CD14-positive monocyte (primary cell): ENCODE measurements at places on chromosomes 1 and 21. TPM values are rescaled to one million over a fixed set of nuclear protein-coding genes. Genes with fewer than 3 reads are reported as not detected.

Gene NBPF20
- polyA plus RNA-seq, result not detected

Gene MANEAL
- 0.56 TPM for polyA plus RNA-seq

Gene TMEM269
- polyA plus RNA-seq, result 0.07 TPM in 1 of 2 replicates, not detected in the other

DNA sequence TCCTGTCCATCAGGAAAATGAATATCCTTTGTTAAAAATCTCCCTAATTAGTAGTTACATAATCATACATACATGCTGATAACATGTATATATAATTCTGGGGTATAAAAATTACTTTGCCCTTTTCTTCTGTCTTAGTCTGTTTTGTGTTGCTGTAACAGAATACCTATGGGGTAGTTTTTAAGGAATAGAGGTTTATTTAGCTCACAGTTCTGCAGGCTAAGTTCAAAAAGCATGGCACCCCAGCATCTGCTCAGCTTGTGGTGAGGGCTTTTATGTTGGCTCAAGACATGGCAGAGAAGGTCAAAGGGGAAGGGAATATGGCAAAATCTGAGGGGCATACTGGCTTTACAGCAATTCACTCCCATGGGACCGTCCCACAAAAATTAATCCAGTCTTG, 16.3 kb upstream of the RPS6KC1 start:
- H3K4me1 ChIP-seq, result no peaks in the 10 kb centered on the region
- no peak overlapping the region for H3K27ac ChIP-seq
- no peak for DNase-seq
- no peaks in the 10 kb centered on the region for H3K27me3 ChIP-seq
- no peaks in the 10 kb centered on the region for H3K36me3 ChIP-seq

GRCh38 chr1:224959115-224959514, 29.6 kb downstream of the DNAH14 start:
- no peak for DNase-seq
- H3K27me3 ChIP-seq, result no peaks in the 10 kb centered on the region
- no peak overlapping the region for H3K4me3 ChIP-seq
- no peak overlapping the region for H3K27ac ChIP-seq
- H3K36me3 ChIP-seq, result no peaks in the 10 kb centered on the region
- H3K4me1 ChIP-seq, result no peaks in the 10 kb centered on the region

DNA sequence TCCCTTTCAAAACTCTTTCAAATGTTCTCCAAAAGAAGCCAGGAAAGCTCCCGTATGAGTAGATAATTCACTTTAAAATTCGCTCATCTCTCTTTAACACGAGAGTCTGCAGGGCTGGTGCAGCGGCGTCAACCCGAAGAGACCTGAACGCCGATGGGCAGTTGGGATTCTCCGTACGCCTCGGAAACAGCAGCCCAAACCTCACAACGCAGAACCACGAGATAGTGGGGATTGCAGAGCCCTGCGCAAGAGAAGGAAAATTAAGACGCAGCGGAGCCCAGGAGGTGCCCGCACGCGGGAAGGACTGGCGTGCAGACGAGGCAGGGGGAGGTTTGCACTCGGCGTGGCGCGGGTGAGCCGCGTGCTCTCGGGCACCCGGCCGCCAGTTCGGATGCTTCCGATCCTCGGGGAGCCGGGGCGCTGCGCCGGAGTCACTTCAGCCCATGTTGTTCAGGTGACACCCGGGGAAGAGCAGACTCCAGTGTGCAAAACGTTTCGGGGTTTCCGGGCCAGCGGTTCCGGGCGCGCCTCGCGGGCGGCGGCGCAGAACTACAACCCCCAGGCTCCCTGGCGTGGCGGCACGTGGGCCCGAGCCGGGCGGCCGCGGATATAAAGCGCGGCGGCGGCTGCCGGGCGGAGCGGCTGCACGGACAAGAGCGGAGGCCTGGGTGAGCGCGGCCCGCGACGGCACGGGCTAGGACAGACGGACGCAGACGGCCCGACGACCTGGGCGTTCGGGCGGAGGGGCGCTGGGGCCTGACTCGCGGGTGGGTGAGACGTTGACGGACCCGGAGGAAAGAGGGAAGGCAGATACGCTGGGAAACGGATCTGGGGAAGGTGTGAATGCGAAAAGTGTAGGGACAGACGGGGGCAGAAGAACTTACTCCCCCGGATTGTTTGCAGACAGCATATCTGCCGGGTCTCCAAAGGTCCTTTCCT, at the start of gene NPL:
TSS of gene NPL (plus strand) at position 636 of the 939 bp plus-strand sequence. CDS start 4,599 bp downstream, outside the sequence.
- peaks cover 47% of the 10 kb centered on the region for H3K4me1 ChIP-seq
- H3K4me3 ChIP-seq, result peak within 1 kb of the TSS; percentile 79
- H3K27ac ChIP-seq, result peak within 1 kb of the TSS; percentile 46
- peak; percentile 74 for DNase-seq

GRCh38 chr1:94713472-94714141, 106.5 kb upstream of the SLC44A3 start:
- peaks cover 61% of the 10 kb centered on the region for H3K4me1 ChIP-seq
- no peak overlapping the region for H3K4me3 ChIP-seq

DNA sequence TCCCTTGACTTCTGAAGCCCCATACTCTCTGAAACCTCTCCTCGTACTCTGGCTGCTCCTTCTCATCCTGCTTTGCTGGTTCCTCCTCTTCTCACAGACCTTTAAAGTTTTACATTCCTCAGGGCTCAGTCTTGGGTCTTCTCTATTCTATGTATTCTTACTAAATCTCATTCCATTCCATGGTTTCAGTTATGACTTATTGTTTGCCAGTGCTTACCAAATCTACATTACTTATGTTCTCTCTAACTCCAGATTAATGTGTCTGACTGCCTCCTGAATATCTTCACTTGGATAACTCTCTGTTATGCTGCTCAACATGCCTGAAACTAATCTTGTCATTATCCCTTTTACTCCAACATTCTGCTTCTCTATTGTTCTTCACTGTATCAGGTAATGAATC, 5.4 kb upstream of the SLC35D1 start:
- no peak for DNase-seq
- H3K27ac ChIP-seq, result no peak overlapping the region
- peaks cover 2% of the 10 kb centered on the region for H3K4me1 ChIP-seq
- no peaks in the 10 kb centered on the region for H3K36me3 ChIP-seq
- H3K27me3 ChIP-seq, result no peaks in the 10 kb centered on the region

DNA sequence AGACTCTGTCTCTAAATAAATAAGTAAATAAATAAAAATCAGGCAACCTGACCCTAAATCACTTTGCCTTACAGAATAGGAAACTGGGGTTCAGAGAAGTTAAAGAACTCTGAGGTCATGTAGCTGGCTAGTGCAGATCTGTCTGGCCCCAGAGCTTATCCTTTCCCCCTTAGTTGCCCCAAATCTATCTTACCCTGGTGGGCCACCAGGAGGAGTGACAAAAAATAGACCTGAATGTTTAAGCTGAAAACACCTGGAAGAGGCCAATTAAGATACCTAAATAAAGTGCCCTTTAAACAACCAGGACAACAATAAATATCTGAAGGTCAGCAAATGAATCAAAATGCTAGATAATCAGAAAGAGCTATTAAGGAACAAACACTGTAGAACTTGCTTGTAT, 59.7 kb downstream of the TEX35 start:
- no peak for DNase-seq
- no peak overlapping the region for H3K4me3 ChIP-seq
- no peaks in the 10 kb centered on the region for H3K4me1 ChIP-seq
- H3K27me3 ChIP-seq, result no peaks in the 10 kb centered on the region
- no peak overlapping the region for H3K27ac ChIP-seq

DNA sequence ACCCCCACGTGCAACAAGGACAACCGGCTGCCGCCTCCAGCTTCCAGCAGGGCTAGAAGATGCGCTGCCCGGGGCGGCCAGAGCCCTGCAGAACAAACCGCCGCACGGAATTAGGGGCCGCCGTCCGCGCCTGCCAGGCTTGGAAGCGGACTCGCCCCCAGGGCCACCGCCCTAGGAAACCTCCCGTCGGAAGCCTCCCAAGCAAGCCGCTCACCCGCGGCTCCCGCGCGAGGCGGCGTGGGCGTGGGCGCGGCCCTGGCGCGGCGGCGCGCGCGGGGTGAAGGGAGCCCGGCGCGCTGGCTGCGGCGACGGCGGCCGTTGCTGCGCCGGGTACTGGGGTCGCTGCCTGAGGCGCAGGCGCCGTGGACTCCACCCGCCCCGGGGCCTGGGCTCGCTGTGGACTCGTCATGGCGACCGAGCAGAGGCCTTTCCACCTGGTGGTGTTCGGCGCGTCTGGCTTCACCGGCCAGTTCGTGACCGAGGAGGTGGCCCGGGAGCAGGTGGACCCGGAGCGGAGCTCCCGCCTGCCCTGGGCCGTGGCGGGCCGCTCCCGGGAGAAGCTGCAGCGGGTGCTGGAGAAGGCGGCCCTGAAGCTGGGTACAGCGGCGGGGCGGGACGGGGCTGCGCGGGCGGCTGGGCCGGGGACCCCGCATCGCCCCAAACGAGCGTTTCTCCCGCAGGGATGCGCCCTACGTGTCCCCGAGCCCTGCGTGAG, at the start of gene SCCPDH:
TSS of gene SCCPDH (plus strand) at position 394 of the 715 bp plus-strand sequence. CDS start at position 408, 14 bp downstream.
- no peaks in the 10 kb centered on the region for H3K27me3 ChIP-seq
- peaks cover 30% of the 10 kb centered on the region for H3K4me1 ChIP-seq
- H3K4me3 ChIP-seq, result peak within 1 kb of the TSS; percentile 89
- peak within 1 kb of the TSS; percentile 53 for H3K27ac ChIP-seq

DNA sequence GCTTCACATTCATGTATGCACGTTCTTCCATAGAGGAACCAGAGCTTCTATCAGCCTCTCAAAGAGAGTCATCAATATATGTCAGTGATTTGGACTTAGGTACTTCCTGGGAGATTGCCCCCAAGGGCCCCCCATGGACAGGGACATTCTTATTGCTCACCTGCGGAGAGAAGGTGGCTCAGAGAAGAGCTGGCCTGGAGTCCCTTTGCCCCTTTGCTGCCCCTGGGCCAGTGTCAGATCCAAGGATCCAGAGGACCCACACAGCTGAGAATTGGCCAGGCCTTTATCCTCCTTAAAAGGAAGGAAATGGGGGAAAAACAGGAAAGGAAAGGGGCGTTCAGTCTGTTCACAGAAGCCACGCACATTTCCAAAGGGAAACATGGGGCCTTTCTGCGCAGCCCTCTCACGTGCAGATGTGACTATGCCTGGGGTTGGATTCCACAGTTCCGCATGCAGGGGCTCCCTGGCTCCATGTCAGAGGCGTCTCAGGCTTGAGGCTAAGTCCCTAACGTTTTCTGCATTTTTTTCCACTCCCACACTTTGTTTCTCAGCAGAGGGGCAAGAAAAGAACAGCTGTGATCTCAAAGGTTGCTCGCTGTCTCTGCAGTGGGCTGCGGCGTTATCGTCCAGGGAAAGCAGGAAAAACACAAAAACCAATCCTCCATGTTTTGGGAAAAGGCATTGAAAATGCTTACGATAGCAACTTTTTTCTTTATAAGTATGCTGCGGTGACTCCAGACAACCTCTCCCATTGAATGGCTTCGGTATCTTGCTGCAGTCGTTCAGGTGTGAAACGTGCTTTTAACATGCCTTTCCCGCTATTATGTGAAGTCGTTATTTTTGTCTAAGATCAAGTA, 5.9 kb downstream of the C1orf226 start:
- H3K4me3 ChIP-seq, result no peak overlapping the region
- H3K36me3 ChIP-seq, result no peaks in the 10 kb centered on the region
- H3K27ac ChIP-seq, result no peak overlapping the region
- no peak for DNase-seq

DNA sequence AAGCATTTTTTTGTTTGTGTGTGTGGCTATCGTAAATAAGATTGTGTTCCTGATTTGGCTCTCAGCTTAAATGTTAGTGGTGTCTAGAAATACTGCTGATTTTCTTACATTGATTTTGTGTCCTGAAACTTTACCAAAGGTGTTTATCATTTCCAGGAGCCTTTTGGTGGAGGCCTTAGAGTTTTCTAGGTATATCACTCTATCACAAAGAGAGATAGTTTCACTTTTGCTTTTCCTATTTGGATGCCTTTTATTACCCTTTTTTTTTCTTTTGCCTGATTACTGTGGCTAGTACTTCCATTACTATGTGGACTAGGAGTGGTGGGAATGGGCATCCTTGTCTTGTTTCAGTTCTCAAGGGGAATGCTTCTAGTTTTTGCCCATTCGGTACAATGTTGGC, 109.6 kb downstream of the S1PR1 start:
- no peaks in the 10 kb centered on the region for H3K36me3 ChIP-seq
- no peaks in the 10 kb centered on the region for H3K27me3 ChIP-seq
- no peak for DNase-seq
- H3K27ac ChIP-seq, result no peak overlapping the region

- DNase-seq, result no peak
- H3K27ac ChIP-seq, result no peak overlapping the region
- no peak overlapping the region for H3K4me3 ChIP-seq
- peaks cover 79% of the 10 kb centered on the region for H3K36me3 ChIP-seq
These were observed 22.2 kb downstream of the FNDC5 start for GRCh38 chr1:32848354-32849063.

DNA sequence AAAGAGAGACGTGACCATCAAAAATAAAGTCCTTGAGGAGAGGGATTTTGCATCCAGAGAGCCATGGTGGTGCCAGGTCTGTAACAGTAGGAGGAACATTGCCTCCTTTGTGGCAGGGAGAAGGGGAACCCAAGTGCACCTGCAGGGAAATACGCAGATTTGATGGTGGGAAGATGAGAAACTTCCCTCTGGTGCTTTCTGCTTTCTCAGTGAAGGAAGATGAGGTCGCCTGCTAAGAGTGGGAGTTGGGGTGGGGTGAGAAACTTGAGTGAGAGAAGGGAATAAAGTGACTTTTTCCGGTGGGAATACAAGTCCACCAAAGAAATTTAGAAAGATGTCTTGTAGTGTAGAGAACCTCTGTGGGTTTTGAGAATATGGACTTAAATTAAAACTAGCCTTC, 9.1 kb downstream of the PLA2G4A start:
- DNase-seq, result no peak
- H3K4me3 ChIP-seq, result no peak overlapping the region
- no peaks in the 10 kb centered on the region for H3K27me3 ChIP-seq
- H3K36me3 ChIP-seq, result no peaks in the 10 kb centered on the region

- H3K27ac ChIP-seq, result peak overlapping the region; percentile 99
- peak overlapping the region; percentile 100 for H3K4me3 ChIP-seq
- H3K27me3 ChIP-seq, result no peaks in the 10 kb centered on the region
- DNase-seq, result no peak
- H3K4me1 ChIP-seq, result peaks cover 54% of the 10 kb centered on the region
These were observed 424 bp upstream of the NECAP2 start for GRCh38 chr1:16440131-16440469.

DNA sequence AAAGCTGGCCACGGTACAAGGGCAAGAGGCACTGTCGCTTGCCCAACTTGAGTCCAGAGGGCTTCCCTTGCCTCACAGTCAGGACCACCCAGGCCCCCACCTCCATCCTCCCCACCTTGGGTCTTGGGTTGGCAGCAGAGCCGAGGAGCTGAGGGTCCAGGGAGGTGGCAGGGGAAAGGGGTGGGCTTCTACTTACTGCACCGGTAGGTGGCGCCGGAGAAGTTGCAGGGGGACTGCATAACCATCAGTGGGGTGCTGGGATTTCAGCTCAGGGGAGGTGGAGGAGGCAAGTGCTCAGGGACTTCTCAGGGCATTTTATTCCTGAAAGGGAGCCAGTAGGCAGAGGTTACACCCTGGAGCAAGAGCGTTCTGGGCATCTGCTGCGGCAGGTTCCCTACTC, 44.0 kb downstream of the TRIM62 start:
- no peak for DNase-seq
- H3K27me3 ChIP-seq, result no peaks in the 10 kb centered on the region
- no peak overlapping the region for H3K27ac ChIP-seq
- no peak overlapping the region for H3K4me3 ChIP-seq
